Stimulated activated CD8-positive, alpha-beta memory T cell treated with anti-CD3 and anti-CD28 coated beads, Interleukin-15, amount 100 ng/mL, for 24 hours (primary cell): ENCODE measurements at places on chromosomes 2 and 18.

DNA sequence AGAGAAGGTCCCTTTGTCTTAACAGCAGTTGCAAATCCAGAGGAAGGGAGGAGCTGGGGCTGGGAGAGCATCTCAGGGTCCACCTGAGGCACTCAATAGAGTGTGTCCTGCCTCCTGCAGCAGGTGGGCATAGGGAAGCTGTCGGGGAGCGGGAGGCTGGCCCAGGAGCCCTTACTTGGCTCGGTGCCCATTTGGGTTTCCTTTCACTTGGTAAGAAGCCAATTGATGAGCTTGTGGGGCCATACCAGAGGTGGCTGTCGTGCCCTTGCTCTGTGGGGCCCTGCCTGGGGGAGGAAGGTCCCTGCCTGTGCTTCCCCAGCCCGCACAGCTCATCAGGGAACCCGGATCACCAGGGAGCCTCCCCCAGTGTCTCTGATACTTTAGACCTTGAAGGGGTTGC, 229.7 kb downstream of the DYSF start:
- DNase-seq: no peak

DNA sequence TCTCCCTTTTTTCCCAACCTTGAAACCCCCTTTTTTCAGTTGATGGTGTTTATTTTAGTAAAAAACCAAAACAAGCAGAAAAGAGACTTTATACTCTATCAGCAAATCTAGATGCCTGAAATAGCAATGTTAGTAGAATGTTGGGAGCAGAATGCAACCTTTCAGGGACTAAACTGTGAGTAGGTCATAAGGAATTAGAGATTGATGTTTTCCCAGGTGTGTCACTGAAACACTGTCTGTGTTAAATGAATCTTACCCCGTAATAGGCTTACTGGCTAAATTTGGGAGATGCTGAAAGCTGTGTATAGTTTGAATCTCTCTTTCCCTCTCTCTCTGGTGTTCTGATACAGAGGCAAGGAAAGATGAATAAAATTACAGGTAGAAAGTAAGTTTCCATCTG, 43.8 kb downstream of the AGFG1 start:
- no peak for DNase-seq

DNA sequence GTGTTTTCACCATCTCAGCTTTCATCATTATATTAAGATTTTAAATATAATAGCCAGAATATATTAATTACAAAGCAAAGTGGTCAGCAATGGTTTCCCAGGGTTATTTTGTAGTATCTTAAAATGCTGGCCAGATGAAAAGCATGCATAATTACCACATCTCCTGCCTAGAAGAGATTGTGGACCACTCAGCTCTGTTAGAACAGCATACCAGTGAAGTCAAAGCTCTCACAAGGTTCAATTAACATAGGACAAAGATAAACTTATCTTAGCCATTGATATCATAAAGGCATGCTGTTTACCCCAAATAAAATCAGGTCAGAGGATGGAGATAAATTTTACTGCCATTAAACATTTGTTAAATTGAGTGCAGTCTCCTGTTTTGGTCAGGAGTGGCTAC, 19.3 kb upstream of the PDE1A start:
- DNase-seq: no peak

DNA sequence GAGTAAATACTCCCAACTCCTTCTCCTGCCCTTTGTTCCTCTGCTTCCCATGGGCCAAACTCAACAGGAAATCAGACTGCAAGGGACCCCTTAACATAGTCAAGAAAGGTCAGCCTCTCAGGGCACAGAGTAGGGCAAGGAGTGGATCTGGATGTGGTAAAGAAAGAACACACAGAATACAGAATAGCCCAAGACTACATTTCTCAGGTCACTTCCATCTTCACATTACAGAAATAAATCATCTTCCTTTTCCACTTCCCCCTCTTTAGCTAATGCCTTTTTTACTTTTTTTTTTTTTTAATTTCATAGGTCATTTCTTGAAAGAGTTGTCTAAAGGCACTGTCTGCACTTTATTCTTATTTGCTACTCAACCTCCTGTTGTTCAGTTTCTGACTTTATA, 558.3 kb downstream of the TNS1 start:
- DNase-seq: no peak

GRCh38 chr2:153169609-153170008, 309.0 kb downstream of the RPRM start:
- no peak for DNase-seq

- DNase-seq: no peak
These were observed 27.0 kb downstream of the TMEM200C start for GRCh38 chr18:5868218-5868854.

DNA sequence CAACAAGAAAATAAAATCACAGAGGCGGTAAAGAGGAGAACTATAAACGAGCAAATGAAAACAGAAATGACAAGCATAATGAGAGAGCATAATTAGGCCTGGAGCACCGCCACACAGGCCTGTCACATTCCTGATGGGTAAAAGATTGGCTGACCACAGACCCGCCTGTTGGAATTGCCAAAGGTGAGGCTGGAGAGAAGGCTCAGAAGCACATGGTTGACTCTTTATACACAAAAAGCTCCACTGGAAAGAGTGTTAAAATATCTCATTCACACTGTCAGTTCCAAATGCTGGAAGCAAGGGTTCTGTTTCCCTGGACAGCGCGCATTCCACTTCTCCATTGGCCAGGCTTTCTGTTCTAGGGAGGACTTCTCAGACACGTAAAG, 5.9 kb upstream of the LGALSL start:
- DNase-seq: no peak

- no peak for DNase-seq
These were observed 645 bp downstream of the KCTD18 start for GRCh38 chr2:200509235-200509611.

DNA sequence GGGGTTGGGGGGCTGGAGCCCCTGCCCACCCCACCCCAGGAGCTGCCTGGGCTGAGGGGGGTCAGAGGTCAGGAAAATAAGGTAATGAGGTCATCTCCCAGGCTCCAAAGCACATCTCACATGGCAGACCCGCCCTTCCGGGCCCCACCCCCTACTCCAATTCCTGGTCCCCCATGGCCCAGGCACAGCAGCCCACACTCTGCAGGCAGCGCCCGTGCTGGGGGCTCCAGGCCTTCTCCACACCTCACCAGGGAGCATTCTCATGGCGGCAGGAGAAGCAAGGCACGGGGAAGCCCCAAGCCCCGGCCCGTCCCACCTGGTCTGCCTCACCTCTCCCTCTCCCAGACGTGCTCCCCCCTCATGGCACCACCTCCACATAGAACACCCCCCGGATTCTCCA, 43.8 kb downstream of the AQP12A start:
- DNase-seq: no peak

- no peak for DNase-seq
These were observed 110.6 kb upstream of the SIX2 start for GRCh38 chr2:45119855-45120254.

- DNase-seq: no peak
These were observed 164.1 kb upstream of the CELF4 start for GRCh38 chr18:37729716-37730115.

- no peak for DNase-seq
These were observed 90.5 kb upstream of the UPP2 start for GRCh38 chr2:158011055-158011771.

GRCh38 chr2:172808156-172808555, 72.5 kb downstream of the RAPGEF4 start:
- DNase-seq: no peak

DNA sequence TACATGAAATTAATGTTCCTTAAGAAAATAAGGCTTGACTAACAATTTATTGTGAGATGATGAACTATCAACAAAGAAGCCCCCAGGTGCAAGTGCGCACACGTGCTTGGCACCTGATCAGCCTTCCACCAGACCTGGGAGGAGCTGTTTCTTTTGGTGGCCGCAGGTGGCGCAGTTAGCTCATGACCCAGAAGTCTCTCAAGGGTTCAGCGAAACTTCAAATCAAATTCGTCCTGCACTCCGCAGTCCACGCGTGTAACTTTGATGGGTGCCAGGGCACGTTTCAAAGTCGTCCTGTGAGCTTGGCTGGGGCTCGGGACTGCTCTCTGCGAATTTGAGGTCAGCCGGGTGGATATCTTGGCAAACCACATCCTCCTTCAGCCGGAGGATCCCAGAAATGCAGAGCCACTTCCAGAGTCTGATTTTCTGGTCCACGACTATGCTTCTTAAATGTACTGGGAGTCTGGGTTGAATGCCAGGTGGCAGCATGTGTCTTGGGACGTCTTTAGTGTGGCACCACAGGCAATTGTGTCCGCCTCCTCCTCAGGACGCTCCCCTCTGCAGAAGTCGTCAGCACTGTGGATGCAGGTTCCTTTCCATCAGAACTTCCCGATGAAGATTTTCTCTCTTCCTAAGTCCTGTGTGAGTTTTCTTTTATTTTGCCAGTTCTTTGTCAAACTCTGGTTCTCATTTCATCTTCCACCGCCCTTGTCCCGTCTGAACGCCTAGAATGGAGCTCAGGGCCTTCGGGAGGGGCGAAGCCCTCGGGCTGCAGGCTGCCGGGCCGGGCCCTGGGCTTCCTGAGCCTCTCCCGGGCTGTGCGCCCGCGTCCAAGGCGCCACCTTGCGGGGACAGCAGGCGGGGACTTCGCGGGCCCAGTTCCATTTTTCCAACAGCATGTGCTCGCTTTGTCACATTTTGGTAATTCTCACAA, 61.3 kb upstream of the RAPGEF4 start:
- DNase-seq: peak; percentile 8

- no peak for DNase-seq
These were observed 50.3 kb upstream of the GREB1L start for GRCh38 chr18:21191596-21192307.

DNA sequence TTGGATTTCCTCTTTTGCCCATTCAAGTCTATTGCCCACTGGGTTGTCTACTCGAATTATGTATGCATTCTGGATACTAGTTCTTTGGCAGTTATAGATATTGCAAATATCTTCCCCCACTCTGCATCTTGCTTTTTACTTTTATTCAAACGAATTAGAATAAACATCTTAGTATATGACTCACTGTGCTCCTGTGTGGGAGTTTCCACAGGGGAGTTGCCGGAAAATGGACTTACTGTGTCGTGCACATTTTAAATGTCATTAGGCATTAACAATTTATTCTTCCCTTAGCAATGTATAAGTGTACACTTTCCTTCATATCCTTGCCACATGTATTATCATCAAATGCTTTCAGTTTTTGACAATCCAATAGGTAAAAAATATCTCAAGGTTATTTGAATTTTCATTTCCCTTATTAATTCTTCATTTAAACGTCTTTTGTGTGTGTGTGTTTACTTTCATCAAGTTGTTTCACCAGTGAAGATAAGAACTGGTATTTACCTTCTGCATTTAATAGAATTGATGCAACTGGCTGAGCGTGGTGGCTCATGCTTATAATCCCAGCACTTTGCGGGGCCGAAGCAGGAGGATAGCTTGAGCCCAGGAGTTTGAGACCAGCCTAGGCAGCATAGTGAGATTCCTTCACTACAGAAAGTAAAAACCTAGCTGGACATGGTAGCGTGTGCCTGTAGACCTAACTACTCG, 4.6 kb upstream of the UGT1A5 start:
- no peak for DNase-seq

DNA sequence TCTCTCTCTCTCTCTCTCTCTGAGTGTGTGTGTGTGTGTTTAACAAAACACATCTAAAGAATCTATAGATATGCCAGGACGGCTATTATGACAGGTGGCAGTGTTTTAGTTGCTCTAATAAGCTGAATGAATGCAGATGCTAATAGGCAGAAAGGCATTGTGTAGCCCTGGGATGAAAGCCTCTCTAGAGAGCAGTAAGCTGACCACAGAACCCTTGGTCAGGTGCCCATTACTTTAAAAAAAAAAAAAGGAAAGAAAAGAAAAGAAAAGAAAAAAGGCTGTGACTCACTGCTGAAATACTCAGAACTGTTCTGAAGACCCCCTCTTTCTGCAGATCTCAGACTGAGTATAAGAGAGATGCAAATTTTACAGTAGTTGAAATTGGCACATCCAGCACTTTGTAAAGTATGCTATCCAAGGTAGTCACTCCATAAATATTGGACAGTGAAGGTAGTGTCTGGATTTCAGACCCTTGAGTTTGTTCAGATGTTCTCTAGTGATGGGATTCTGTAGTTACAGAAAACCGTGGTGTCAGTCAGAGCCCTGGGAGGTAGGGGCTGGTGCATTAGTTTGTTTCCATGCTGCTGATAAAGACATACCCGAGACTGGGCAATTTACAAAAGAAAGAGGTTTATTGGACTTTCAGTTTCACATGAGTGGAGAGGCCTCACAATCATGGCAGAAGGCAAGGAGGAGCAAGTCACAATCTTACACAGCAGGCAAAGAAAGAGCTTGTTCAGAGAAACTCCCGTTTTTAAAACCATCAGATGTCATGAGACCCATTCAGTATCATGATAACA, 30.9 kb downstream of the OSBPL6 start:
- DNase-seq: no peak

- DNase-seq: no peak
These were observed 108.1 kb downstream of the MYT1L start for GRCh38 chr2:2222931-2223330.

DNA sequence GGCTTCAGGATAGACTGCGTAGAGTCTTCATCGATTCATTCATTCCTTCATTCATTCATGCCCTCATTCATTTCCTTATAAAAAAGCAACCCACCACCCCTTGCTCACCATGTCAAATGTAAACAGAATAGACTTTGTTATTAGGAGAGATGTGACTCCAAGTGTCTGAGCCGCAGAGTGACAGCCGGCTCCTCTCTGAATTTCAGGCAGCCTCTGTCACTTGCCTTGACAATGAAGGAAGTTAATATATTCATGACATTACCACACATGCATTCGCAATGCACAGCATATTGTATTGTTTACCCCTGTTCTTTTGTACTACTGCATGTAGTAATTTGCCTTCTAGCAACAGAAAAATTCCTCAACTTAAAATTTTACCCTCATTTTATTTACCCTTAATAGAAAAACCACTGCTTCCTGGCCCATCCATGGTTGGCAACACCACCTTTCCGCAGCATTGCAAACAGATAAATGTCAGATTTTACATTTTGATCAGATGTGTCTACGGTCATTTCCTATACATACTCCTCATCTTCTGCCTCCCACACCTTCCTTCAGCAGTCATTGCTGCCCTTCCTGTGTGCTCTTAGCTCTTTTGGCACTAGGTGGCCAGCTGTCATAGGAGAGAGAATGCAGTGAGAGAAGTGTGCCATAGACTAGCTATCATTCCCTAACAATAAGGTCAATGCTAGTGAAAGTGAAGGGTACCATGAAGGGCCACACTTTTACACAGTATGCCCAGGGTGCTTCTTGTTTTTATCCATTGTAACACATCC, 1090.8 kb downstream of the BCL11A start:
- DNase-seq: no peak

- no peak for DNase-seq
These were observed 117.4 kb downstream of the LRATD1 start for GRCh38 chr2:14749884-14750283.

GRCh38 chr2:204024906-204025475, 88.4 kb downstream of the ICOS start:
- DNase-seq: no peak

DNA sequence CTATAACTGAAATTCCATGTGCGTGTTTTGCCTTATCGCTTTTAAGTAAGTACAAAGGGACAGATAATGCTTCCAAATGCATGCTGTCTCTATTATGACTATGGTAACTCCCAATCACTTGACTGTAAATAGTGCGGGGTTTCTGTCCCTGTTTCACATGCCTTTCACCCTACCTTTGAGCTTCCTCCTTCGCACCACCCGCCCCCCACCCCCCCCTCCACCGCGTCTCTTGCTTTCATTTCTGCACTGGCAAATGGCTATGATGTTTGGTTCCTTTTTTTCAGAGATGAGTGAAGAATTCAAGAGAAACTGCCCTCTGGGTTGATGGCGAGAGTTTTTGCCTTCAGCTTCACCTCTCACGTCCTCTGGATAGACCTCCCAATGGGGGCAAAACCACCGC, 25.0 kb upstream of the SPP2 start:
- DNase-seq: no peak
